HT-29 (cell line): ENCODE measurements at places on chromosomes 12 and 14.
A peak's percentile ranks its signal among the peaks of the same experiment; 100 is the strongest.

- DNase-seq = no peak
Observed at GRCh38 chr14:91980157-91980556, 32.7 kb upstream of the FBLN5 start.

GRCh38 chr12:24929953-24930352, 18.9 kb downstream of the BCAT1 start:
- DNase-seq = no peak

- no peak for DNase-seq
Observed at GRCh38 chr12:119447618-119448017, 113.1 kb downstream of the CCDC60 start.

GRCh38 chr12:18468246-18469075, 207.1 kb downstream of the PIK3C2G start:
- DNase-seq = no peak

- DNase-seq = peak; percentile 61
Observed at GRCh38 chr14:94129111-94129757, at the start of gene IFI27L2. Gene IFI27L2, minus strand, starts transcription at chr14:94129604. Its CDS starts 40 bp downstream, at chr14:94129564.

DNA sequence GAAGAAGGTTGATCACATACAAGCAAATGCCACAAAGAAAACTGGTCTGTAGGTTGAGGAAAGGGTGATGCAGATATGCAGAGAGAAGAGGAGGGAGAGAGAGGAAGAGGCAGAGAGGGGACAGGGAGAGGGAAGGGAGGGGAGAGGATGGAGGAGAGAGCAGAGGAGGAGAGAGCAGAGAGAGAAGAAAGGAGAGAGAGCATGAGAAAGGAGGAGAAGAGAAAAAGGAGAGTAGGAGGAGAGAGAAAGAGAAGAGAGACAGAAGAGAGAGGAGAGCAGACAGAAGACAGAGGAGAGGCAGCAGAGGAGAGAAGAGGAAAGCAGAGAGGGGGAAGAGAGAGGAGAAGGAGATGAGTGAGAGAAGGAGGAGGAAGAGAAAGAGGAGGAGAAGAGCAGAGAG, 59.2 kb downstream of the STXBP6 start:
- DNase-seq = no peak

DNA sequence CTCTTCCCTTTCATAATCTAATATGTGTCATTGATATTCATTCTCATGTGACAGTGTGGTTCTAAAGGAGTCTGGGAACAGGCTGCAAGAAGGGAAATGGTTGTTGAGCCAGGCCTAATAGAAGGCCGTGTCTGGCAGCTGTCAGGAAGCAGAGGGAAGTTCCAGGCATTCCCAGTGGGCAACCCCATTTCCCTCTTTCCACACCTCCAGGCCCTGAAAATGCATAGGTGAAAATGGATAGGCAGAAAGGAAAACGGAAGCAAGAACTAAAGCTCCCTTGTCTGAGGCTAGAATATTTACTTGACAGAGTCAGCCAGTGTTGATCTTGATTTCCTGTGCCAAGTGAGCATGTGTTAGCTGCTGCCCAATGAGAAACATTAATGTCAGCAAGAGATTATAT, 97.7 kb downstream of the PPM1A start:
- no peak for DNase-seq

DNA sequence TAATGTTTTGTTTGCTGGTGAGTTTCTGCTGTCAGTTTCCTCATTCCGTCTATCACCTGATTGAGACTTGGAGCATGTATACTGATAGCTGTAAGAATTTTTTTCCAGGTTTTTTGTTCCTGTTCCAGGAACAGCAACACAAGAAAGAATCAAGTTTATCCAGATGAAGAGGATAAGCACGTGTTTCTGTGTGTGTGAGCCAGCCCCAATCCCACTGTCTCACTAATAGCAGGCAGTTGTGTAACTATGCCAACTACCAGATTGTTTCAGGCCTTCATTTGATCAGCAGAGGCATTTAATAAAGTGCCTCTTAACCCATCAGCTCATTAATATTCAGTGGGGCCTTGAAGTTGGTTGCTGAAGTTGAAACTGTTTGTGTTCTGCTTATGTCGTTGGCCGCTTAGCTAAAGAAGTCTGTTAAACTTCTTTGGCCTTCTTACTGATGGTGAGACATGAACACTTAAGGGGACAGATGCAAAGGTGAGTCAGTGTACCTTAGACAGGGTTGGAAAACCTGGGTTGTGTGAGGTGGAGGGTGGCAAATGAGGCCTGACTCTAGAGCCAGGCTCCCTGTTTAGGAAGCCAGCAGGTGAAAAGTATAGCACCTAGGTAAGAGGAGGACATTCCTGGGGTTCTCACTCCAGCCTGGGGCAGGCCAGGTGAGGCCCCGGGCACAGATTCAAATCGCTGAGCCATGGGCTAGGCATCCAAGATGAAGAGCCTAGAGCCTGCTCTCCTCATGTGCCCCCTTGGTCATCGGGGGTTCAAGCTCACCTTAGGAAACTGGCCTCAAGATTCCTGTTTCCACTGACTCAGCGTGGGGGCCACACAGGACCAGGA, 3.7 kb downstream of the ANKRD13A start:
- DNase-seq = no peak

DNA sequence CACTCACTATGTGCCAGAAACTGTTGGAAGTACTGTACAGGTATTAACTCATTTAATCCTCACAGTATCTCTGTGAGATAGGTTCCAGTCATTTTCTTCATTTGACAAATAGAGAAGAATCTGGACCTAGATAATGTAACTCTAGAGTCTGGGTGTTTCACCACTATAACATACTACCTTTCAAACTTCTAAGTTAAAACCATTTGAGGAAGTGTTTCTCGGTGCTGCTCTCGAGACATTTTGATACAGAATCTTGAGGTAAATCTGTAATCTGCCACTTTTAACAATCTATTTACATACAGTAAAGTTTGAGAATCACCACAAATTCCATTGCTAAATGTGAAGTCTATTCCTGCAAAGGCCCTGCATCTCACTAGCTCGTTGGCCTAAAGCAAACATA, 8.8 kb downstream of the OLR1 start:
- DNase-seq = no peak

- DNase-seq = peak; percentile 12
Observed at GRCh38 chr12:116015525-116015924, 262.0 kb downstream of the MED13L start.

DNA sequence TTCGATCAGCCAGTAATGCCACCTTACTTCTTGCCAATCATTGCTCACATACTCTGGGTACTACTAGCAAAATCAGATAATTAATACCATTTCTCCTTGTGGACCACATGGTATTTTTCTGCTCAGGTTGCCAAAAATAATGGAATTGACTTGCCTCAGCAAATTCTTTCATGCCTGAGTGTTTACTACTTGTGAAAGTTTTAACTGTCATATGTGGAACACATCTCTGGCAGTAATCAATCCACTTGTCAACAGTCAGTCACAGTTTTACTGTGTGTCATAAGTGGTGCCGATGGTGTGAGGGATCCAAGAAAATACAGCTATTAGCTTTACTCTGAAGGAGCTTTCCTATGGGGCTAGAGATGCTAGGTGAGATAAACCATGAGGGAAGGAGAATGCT, 55.3 kb upstream of the ATF1 start:
- no peak for DNase-seq

GRCh38 chr12:111242184-111242583, 126.7 kb downstream of the PHETA1 start:
- no peak for DNase-seq

DNA sequence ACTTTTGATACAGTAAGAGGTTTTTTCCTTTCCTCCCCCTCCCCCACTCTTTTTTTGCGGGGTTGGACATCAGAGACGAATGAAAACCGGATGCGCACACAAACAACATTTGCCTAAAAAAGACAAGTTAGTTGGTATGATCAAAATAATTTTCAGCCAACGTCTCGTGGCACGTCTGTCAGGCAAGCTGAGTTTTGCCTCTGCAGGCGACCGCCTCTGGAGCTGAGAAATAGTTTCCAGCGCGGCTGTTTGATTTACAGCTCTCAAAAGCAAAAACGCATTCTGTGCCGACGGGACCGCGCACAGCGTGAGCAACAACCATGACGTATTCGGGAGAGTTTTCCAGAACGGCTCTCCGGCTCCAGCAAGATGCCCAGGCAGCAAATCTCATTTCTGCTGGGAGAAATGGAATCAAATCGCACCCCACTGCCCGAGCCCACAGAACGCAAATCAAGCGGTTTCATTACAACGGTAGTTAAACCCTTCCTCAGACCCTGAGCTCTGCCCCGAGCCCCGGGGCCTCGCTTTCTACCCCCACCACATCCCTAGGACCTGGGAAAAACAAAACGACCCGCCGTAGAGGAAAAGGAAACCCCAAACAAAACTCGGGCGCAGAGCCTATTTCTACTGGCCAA, 14.2 kb upstream of the CALM1 start:
- peak; percentile 54 for DNase-seq

DNA sequence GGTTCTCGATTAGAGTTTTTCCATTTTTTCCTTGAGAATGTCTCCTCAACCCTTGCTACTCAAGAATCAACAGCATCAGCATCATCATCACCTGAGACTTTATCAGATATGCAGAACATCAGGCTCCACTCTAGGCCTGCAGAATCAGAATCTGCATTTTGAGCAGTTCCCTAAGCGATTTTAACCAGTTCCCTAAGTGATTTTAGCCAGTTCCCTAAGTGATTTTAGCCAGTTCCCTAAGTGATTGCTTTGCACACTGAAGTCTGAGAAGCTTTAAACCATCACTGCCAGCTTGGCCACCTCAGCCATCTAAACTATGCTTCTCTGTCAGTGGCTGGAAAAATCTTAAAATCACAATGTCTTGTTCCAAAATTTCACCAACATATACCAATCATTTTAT, 29.4 kb upstream of the SLC38A1 start:
- DNase-seq = no peak

GRCh38 chr12:2544230-2544629, 250.5 kb upstream of the FKBP4 start:
- no peak for DNase-seq

GRCh38 chr14:35289623-35290022, 2.6 kb upstream of the PSMA6 start:
- no peak for DNase-seq

DNA sequence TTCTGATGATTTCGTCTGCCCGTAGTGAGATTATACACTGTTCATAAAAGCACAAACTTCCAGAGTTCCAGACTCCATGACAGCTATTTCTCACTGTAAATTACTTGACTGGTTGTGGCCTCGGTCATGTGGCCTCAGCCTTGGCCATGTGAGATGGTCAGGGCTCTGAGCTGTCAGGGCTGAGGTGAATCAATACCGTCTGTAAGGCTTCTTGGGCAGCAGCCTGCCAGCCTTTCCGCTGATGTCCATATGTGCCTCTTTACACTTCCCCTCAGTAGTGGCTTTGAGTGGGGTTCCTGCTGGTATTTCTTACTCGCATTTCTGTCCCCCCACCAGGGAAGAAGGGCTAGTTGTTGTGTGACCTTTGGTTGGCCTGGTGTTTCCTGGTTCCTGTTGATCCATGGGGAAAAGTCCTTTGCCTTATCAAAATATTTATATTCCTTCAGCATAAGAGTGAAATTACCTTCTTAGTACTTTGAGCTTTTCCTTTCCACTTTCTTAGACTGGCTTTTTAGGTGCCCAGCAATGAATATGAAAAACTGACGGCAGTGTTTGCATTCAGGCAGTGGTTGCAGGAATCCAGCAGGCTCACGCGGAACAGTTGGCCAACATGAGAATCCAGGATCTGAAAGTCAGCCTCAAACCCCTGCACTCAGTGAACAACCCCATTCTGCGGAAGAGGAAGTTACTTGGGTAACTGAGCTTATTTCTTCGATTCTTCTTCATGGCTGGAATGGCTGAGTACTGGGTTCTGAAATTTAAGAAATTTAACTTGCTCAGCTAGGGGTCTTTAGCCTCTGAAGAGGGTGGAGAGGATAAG, 46.1 kb downstream of the MAPKAPK5 start:
- no peak for DNase-seq

DNA sequence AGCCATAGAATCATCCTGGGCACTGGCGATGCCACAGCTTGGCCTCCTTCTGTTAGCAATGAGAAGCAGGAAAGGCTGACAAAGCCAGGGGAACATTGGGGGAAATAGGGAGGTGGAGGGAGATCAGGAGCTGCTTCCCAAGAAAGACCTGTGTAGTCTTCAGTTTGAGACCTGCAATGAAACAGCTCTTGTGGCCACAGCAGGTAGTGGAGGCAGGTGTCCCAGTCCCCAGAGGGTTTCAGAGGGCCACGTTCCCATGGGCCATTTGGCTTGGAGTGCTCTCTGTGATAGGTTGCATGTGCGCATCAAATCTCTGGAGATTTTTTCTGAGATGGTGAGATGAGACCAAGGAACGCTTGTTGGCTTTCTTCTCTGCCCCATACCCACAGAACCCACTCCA, 14.4 kb upstream of the OR6S1 start:
- DNase-seq = no peak

DNA sequence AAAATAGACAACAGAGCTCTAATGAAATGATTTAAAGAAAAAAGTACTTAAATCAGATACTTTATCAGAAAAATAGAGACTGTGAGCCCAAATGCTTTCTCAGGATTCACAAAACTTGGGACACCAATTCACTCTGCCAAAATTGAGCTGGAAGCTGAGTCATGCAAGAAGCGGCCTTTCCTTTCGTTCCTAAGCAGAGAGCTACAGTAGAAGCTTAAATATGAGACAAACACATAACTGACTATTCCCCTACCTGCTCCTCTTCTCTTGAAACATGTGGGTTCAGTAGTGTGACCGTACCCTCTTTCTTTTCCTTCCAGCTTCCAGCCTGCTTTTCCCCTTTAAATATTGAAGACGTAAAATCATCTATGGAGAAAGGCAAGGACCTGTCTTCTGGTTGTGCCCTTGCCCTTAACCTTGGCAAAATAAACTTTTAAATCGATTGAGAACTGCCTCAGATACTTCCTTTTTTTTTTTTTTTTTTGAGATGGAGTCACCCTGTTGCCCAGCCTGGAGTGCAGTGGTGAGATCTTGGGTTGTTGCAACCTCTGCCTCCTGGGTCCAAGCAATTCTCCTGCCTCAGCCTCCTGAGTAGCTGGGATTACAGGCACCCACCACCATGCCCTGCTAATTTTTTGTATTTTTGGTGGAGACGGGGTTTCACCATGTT, 4.4 kb upstream of the SDS start:
- no peak for DNase-seq

DNA sequence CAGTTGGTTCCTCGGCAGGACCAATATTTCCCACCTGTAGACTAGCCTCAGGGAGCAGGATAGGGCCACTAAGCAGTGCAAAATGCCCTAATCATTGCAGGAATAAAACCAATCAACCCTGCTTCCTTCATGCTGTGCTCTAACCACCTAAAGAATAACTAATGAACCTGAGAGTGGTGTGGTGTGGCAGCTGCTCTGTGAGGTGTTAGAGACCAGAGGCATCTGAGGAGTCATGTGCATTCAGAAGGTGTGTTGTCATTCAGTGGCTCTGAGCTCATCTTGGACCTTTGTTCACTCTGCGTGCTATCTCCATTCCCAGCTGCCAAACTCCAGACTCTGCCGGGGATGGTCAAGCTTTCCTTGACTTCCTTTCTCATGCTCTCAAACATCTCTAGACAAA, 136.7 kb upstream of the EGLN3 start:
- DNase-seq = no peak

GRCh38 chr12:54038871-54039414, 6.1 kb downstream of the HOXC5 start:
- DNase-seq = peak; percentile 91

- DNase-seq = no peak
Observed at GRCh38 chr12:117484901-117485300, 123.5 kb upstream of the NOS1 start.

- no peak for DNase-seq
Observed at GRCh38 chr12:79452906-79453305, 237.9 kb downstream of the PAWR start.

- DNase-seq = no peak
Observed at GRCh38 chr12:131948166-131948712, 1.5 kb upstream of the EP400 start.
